ENCODE measurements at places on chromosomes 6 and 20.
A peak's percentile ranks its signal among the peaks of the same experiment; 100 is the strongest.

DNA sequence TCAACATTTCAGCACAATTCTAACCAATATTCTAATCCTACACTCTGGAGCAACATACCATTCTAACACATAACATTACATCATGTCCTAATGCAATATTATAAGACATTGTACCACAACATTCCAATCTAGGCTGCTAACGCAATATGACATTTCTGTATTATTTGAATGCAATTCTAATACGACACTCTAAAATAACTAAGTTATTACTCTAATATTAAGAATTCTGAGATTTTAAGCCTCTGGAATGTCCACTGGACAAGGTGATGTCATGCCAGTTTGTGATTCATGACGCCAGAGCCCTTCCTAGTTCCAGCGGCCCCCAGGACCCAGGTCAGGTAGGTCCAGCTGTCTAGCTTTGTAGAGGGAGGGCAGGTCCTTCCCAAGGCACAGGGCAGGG is 69.7 kb upstream of the SIRPA start:
- no peak for DNase-seq

GRCh38 chr20:51969191-51969590 is 166.9 kb upstream of the SALL4 start:
- DNase-seq = no peak

GRCh38 chr6:35264550-35265274 is 5.2 kb downstream of the ZNF76 start:
- no peak for DNase-seq

- DNase-seq = no peak
These were observed 127.0 kb downstream of the PKHD1 start for GRCh38 chr6:51960419-51960818.

GRCh38 chr6:28336284-28337120 is 554 bp upstream of the ZSCAN31 start:
- DNase-seq = no peak

- no peak for DNase-seq
These were observed 339.5 kb upstream of the HSF2 start for GRCh38 chr6:122059918-122060317.

GRCh38 chr20:10971096-10971495 is 297.3 kb upstream of the JAG1 start:
- no peak for DNase-seq

GRCh38 chr6:90256698-90257485 is 39.8 kb downstream of the BACH2 start:
- DNase-seq = peak; percentile 49

- peak; percentile 86 for DNase-seq
These were observed at the start of gene GPANK1 for GRCh38 chr6:31664790-31665500. GPANK1 (minus strand) TSS chr6:31664997; CDS start chr6:31664478, 519 bp downstream.

DNA sequence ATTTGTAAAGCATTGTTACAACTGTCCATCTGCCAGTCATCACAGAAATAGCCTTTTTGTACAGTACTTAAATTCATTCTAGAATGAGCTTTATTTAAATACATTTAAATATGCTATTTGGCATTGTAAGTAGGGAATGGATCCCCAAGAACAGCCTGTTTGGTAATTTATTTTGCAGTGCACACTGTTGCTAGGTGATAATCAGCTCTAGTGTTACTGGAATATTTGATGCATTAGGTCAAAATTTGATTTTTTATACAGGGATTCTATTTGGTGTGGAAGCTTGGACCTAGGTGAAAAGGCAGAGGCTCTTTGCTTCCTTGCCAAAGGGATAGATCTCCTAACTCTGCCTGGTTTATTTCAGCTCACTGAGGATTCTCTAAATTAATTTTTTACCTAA is 593.7 kb downstream of the EPM2A start:
- no peak for DNase-seq

GRCh38 chr20:24420567-24420966 is 48.9 kb upstream of the SYNDIG1 start:
- no peak for DNase-seq

DNA sequence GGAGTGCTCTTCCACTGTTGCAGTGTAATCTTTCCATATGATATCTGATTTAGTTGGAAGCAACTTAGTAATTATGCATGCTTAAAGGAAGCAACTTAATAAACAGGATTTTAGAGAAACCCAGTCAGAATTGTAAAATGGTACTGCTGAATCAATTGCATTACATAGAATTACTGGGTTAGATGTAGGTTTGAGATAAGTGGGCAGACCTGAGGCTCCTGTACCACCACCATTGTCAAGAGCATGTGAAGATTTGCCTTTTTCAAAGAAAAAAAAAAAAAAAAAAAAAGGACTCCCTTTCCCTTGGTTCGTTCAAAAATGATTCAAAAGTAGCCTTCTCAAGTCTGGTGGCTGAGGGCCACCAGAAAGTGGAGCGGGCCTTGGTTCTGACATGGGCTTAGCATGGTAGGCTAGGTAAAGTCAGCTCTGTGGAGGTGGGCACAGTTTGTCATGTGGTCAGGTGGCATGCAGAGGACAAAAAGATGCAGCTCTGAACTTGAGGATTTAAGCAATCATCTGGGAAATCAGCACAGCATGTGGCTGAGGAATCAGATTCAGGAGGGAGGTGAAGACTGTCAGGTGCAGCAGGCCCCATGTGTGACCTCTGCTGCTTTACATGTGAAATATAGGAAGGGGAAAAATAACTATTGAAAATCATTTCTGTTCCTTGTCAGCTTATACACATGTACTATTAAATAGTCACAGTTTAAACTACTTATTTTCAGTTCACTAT is 32.4 kb downstream of the ARID1B start:
- no peak for DNase-seq

GRCh38 chr6:157764178-157765068 is 58.6 kb upstream of the SNX9 start:
- peak; percentile 98 for DNase-seq

GRCh38 chr6:90144396-90144795 is 152.2 kb downstream of the BACH2 start:
- no peak for DNase-seq

DNA sequence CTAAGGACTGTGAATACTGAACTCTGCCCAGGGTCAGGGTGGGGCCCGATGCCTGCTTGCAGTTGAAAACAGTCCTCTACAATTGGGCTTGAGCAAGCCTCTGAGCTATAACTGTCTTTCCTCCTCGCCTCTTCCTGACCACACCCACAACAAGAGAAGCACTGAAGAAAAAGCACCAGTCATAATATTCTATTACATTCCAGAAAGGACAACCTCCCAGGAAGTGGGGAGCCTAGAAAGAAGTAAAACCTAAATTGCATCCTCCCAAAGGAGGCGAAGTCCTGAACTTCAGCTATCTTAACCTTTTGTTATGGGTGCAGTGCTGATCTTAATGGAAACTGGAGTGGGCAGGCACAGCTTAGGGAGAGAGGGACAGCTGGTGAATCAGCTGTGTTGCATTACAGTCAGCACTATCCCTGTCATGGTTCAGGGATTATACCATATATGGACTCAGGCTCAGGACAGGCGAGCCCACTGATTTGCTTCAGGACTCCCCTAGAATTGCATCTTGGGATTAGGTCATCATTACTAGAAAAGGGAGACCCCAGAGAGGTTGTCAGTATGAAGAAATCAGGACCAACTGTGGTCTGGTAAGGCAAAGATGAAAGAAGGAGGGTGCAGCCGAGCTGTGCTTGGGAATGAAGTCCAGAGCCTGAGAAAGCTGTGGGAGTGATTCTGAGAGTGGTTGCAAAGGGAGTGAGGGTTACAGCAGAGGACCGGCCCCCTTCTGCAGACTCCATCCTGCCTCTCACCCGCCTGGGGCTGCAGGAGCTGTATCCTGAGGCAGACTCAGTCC is 18.3 kb upstream of the TRAM2 start:
- no peak for DNase-seq

- DNase-seq = no peak
These were observed 5.1 kb downstream of the BLOC1S5 start for GRCh38 chr6:8059129-8059528.

GRCh38 chr6:157290797-157291196 is 32.5 kb downstream of the TMEM242 start:
- DNase-seq = no peak

DNA sequence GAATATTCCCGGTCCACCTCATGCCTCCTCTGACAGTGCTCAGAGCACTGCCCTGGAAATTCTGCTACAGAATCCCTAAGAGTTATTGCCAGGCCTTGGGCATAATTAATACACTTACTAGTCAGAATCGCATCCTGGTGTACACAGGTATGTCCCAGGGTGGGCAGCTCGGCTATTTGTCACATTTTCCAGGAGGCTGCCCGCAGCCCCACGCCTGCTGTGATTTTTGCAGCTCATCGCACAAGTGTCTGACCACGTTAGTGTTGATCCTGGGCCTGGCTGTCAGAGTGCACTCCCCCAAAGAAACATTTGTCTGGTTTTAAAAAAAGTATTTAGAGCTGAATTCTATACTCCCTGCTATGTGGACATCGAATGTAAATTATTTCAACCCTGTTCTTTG is 105.4 kb downstream of the CD83 start:
- DNase-seq = no peak

GRCh38 chr20:56522311-56522710 is 2.2 kb upstream of the FAM209A start:
- no peak for DNase-seq

- DNase-seq = no peak
These were observed 10.5 kb downstream of the BCL2L1 start for GRCh38 chr20:31712112-31712553.

GRCh38 chr6:130396722-130397121 is 30.9 kb downstream of the TMEM200A start:
- DNase-seq = no peak

DNA sequence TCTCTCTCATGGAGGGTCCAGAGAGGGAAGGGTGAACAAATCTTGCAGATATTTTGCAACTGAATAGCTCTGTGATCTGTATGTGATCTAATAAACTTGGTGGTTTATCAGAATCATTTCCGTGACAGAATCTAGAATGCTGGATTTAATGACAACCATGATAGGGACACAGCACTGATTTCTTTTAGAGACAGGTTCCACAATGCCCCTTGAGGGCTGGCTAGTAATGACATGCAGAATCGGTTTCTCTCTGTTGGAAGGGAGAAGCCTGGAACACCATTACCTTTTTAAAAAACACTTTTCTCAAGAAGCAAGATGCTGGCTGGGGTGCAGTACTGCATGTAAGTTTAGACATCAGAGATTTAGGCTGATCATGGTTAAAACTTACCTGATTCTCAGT is 313.4 kb downstream of the CDH26 start:
- no peak for DNase-seq

- DNase-seq = no peak
These were observed 264.6 kb upstream of the CDYL start for GRCh38 chr6:4511641-4512020.

GRCh38 chr20:10555865-10556308 is 117.9 kb downstream of the JAG1 start:
- peak; percentile 38 for DNase-seq

DNA sequence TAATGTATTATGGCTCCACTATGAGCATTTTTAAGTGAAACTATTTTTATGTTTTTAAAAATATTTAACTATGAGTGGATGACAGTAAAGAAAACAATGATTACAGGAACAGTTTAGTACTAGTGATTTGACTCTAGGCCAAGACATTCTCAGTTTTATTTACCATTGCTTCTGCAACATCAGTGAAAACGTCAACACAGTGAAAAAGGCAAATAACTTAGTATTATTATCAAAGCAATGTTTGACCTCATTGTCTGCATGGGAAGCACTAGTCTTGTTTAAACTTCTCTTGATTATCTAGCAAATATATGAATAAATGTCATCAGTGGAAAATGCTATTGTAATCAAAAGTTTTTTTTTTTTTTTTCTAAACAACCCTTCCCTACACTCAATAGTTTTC is 165.0 kb downstream of the HTR1B start:
- DNase-seq = no peak

GRCh38 chr6:42390228-42390934 is 61.3 kb downstream of the TRERF1 start:
- DNase-seq = no peak

DNA sequence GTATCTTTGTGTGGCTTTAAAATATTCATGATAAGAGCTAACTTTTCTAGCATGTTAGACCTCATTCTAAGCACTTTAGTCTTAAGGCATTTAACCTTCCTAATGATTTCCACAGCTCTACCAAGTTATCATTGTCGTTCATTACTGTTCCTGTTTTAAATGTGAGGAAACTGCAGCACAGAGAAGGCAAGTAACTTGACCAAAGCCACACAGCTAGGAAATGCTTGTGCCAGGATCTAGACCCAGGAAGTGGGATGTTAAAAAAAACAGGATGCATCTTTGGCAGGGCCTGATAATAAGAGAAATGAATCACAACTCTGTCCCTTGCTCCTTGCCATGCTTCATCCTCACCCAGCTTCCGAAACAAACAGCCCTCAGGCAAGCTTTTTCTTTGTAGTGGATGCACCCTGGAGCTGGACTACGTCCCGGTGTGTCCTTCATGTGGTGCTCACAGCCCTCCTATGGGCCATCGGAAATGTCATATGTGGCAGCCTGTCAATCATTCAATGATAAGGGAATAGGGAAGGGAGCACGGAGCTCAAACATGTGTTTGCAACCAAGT is 196.9 kb upstream of the RREB1 start:
- no peak for DNase-seq

GRCh38 chr6:38942442-38942841 is 106.1 kb upstream of the GLP1R start:
- no peak for DNase-seq

DNA sequence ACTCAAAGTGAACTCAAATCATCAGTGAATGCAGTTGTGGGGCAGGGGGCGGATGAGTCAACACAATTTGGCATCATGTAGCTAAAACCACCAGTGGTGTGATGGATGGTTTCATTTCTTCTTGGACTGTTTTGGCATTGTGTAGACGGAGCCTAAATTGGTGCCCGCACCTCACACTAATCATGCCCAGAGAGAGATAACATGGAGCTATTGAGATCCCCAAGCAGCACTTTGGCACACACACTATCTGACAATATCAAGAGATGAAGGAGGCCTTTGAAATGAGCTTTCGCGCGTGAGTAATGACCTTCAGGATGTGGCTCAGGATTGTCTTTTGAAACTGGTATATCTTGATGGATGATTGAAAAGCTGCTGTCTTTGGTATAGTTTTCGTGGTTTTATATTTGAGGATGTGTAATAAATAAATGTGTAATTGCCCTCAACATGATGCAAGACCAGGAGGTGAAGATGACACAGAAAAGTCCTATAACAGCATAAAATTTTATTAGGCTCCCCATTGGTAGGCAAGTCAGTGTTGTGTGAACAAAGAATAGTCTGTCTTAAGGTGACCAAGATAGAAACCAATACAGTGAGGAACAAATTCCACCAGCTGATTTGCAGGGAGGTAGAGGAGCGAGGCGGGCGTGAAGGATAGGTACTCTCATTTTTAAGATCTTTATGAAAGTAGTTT is 174.2 kb downstream of the TSHZ2 start:
- DNase-seq = no peak

- DNase-seq = no peak
These were observed 111.3 kb upstream of the PRSS16 start for GRCh38 chr6:27136077-27136644.

DNA sequence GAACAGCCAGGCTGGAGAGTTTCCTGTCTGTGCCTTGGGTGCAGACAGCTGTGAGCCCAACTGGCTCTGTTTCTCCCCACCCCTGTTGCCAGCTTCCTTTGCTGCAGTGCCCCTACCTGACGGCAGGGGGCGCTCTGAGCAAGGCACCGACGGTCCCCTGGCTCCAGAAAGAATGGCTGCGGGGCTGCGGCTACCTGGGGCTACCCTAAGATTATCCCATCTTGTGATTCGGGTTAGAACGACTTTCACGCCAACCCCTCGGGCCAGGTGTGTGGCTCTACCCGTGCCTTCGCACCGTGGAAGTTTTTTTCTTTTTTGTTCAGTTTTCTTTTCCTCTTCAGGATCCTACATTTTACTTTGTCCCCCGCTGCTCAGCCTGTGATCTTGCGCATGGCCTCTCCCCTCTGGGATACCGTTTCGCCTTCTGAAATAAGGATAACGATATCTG is 33.4 kb upstream of the AAR2 start:
- no peak for DNase-seq
